ENCODE measurements at places on chromosomes 3 and 15.

DNA sequence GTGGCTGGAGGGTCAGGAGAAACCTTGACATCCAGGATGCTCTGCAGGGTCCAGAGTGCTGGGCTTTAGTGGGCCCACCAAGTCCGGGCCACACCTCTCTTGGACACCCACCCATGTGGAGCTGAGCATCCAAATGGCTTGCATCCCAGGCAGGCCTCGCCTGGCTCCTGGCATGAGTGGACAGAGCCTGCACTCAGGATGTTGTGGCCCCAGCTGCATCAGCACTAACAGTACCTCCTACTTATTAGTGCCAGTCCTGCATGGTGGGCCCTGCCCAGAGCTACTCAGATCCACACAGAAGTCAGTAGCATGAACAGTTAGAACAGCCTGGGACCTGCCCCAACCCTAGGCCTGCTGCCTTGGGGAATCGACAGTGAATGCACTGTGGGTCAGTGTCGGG, 42.2 kb upstream of the MRPS22 start:
- no peak for DNase-seq

DNA sequence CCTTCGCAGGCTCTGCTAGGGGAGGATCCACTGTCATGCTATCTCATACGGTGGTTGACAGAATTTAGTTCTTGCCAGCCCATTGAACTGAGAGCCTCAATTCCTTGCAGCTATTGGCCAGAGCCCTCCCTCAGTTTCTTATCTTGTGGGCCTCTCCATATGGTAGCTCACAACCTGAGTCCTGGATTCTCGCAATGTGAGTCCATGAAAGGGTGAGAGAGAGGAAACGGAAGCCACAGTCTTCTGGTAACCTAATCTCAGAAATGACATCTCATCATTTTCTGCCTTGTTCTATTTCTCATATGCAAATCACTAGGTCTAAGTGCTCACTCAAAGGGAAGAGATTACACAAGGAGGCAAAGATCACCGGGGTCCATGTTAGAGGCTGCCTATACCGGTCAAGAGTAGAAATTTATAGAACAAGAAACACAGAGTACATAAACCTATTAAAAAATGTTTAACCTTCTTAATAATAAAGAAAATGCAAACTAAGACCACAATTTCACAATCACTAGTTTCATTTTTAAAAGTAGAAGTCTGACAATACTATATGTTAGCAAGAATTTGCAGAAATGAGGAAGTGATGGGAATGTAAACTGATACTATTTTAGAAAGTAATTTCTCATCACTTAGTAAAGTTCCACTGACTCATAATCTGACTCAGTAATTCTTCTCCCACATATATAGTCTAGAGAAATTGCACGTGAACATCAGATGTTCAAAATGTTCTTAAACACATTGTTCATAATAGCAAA, 378.4 kb upstream of the AGTR1 start:
- peak; percentile 41 for DNase-seq

DNA sequence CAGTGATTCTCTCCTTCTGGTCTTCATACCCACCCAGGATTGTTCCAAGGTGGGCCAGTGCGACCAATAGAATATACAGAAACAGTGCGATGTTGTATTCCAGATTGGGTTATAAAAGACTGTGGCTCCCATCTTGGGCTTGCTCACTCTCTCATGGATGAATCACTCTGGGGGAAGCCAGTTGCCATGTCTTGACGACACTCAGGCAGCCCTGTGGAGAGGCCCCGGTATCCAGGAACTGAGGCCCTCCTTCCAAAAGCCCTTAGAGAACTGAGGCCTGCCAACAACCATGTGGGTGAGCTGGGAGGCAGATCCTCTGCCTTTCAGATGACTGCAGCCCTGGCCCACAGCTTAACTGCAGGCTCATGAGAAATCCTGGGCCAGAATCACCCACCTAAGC, 57.2 kb downstream of the SH3GL3 start:
- DNase-seq = peak; percentile 3

DNA sequence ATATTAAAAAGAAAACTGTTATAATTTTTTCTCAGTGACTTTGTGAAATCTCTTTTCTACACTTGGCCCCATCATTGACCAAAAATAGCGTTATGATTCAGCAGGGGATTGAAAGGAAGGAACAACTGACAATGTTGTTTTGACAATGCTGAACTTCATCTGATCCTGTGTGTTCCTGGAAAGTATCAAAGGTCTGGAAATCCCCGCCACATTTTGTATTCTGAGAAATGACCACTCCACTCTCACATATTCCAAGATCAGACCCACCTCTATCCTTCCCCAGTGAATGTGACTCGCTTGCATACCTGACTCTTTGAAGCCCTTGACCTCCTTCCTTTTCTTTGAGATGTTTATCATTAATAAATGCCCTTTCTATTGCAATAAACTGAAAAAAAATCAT, 9.7 kb upstream of the RIOX2 start:
- DNase-seq = no peak

- no peak for DNase-seq
These were observed 176.5 kb downstream of the THSD4 start for GRCh38 chr15:71291723-71292122.

- DNase-seq = peak; percentile 67
These were observed 189.2 kb upstream of the THRB start for GRCh38 chr3:24683633-24684384.

GRCh38 chr3:121956363-121956762, 62.2 kb downstream of the SLC15A2 start:
- no peak for DNase-seq

- DNase-seq = no peak
These were observed 48.2 kb upstream of the CCDC54 start for GRCh38 chr3:107329088-107329487.

GRCh38 chr15:27771892-27772291, 327.2 kb downstream of the OCA2 start:
- DNase-seq = no peak

GRCh38 chr15:45094358-45094730, 19.6 kb downstream of the DUOX2 start:
- no peak for DNase-seq

- DNase-seq = no peak
These were observed 173.3 kb downstream of the TMEM108 start for GRCh38 chr3:133211449-133211848.

DNA sequence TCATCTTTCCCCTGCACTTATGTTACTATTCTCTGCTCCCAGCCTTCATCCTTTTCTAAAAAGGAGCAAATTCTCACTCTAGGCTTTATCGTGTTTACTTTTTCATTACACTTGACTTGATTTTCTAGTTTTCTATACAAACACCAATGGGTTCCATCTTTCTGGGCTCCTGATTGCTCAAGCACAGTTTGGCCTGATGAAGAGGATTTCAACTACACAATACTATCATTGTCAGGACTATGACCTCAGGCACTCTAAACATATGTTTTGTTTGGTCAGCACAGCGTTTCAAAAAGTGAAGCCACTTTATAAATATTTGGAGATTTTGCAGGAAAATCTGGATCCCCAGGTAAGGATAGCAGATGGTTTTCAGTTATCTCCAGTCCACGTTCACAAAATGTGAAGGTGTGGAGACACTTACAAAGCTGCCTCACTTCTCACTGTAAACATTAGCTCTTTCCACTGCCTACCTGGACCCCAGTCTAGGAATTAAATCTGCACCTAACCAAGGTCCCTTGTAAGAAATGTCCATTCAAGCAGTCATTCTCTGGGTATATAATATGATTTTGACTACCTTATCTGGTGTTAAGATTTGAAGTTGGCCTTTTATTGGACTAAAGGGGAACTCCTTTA, 86.2 kb downstream of the TGFBR2 start:
- DNase-seq = no peak

DNA sequence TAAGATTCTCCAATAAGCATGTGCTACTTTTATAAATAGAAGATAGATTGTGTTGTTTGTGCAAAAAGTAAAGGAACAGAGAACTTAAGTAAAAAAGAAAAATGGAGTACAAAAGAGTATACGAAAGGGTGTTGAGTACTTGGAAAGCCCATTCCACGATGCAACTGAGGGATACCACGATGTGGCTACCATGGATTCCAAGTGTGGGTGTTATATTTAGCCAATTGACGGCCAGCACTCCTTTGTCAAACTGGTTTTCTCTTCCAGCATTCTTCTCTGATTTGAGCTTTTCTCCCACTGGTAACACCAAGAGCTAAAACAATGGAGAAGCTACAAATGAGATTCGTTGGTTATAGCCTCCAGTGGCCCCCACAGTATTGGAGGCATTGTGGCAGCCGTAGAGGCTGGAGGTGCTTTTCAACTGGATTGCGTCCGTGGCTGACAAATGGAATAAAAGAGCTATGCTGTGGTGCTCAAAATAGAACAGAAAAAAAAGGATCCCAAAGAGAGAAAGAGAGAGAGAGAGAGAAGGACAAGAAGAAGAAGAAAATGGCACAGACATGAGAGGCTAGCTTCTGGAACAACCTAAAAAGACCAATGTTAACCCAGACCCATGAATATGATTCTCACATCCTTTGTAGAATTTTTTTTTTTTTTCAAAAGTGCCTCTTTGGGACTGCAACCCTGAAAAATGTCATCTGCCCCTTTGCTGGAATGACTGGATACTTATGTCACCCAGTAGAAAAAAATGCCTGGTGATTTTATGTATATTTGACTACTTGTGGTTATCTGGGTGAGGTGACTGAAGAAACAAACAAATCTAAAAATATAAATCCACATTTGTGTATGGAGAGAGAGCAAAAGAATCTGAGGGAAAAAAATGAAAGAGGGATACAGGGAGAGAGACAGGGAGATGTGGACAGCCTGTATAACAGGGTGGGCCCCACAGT, 345.1 kb downstream of the RORA start:
- no peak for DNase-seq

GRCh38 chr15:61227269-61227949, 1.7 kb downstream of the RORA start:
- peak; percentile 9 for DNase-seq

GRCh38 chr15:76105911-76106310, 46.1 kb downstream of the TMEM266 start:
- no peak for DNase-seq

DNA sequence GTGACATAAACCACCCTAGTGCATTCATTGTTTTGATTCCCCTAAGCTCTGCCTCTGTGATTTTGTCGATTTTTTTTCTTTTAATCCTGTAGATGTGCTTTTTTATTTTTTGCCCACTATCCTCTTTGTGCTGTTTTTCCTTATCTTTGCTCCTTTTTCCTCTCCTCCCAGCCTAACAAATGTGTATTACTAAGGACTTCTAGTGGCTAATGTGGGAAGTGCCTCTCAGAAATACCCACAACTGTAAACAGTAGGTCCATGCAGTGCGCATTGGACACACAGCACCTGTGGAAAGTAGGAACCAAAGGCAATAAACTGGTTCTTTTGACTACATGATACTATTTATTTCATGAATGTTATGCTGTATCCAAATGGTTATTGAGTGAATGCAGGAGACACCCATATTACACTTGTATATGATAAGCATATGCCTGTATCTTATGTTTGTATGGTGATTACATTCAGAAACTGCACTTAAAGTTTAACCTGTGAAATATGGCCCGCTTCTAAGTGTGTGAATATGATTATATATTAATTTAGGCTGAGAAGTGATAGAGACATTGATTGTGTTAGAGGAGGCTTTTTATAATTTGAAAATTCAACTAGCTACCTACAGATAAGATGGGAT, 147.8 kb downstream of the PLCL2 start:
- DNase-seq = peak; percentile 42

DNA sequence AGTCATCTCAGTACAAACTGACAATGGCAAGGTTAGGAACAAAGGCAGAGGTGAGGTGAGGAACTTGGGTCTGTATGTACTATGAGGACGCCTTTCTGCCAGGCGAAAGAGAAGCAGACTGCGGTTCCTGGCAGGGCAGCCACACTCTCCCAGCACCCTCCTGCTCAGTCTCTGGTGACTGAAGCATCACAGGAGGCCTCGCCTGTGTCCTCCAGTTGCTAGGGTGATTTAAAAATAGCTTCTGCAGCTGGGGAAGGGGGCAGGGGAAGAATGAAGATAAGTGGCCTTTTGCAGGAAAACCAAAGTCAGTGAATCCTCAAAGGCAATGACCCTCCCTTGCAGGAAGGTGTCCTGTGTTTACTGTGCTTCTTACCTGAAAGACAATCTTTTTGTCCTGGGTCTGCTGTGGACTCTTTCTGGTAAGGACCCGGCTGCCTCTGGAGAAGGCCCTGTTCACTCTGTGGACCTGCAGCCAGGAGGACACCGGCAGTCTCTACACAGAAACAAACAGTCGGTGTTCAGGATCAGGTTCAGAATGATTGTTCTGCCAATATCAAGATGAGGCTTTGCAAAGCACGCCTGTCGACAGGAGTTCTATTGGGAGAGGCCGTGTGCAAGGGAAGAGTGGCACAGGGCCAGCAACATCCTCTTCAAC, 65.7 kb upstream of the DGKG start:
- DNase-seq = no peak

GRCh38 chr3:45026957-45027356, 854 bp downstream of the CLEC3B start:
- DNase-seq = no peak

- DNase-seq = no peak
These were observed 16.9 kb downstream of the ZNF717 start for GRCh38 chr3:75768303-75769017.

- no peak for DNase-seq
These were observed 774 bp upstream of the TMCO5A start for GRCh38 chr15:37933666-37934065.

DNA sequence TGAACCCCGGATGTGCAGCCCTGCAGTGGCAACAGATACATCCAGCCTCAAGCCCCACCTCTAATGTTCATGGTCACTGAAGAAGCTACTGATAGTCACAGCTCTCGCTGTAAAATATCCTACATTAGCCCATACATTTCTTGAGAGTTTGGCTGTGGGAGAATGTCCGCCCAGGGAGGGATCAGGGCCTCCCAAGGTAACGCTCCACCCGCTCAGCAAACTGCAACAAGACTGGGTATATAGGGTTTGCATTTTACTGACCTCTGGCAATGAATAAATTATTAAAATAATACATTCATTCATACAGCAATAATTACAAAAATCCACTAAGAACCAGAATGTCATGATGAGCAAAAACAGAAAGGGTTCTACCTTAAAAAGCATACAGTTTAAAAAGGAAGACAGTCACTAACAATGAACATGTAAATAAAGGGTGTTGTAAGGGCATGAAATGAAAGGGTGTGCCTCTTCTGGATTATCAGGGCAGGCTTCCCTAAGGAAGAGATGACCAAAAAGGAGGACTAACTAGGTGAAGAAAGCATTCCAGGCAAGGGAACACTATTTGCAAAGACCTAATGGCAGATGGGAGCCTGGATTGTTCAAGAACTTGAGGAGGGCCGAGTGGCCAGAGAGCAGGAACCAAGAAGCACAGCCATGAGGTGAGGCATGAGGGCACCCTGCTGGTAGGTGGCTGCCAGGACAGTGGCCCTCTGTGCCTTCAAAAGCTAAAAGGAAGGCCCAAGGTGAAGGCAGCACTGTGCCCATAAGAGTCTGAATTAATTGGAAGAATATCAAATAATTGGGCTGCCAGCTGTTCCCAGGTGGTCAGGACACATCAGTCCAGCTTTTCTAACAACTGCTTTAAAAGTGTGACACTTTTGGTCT, 28.1 kb upstream of the CTDSPL start:
- DNase-seq = no peak

- DNase-seq = no peak
These were observed 1.9 kb upstream of the ULK4 start for GRCh38 chr3:41963823-41964222.

All from MCF 10A (cell line).